ENCODE measurements at places on chromosomes 1 and 21.

GRCh38 chr1:221141606-221142285 lies 262.5 kb downstream of the HLX start:
- DNase-seq: no peak

GRCh38 chr1:233982827-233983518 lies 78.5 kb downstream of the SLC35F3 start:
- DNase-seq: no peak

DNA sequence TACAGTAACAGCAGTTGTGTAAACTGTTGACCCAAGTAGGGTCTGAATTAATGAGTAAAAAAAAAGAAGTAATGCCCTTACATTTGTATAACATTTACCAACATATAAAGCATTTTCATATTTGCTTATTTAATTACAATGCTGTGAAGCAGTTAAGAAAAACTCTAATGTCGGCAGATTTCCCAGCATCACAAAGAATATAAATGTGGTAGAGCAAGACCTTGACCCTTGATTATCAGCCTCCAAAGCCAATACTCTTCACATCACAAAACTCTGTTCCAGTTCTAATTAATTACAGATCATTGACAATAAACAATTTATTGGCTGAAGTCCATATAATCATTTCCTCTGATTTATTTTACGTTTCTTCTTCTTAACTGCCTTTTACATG lies 130.2 kb downstream of the DUSP10 start:
- DNase-seq: no peak

- no peak for DNase-seq
Observed at GRCh38 chr1:109733236-109733870, 7.5 kb downstream of the GSTM3 start.

- DNase-seq: no peak
Observed at GRCh38 chr21:42350927-42351426, at the start of gene TFF2. Gene TFF2, minus strand, starts transcription at chr21:42350994. Its CDS starts 37 bp downstream, at chr21:42350957.
